ENCODE measurements at places on chromosomes 13 and 19.

GRCh38 chr13:109331898-109332297 is 454.5 kb downstream of the IRS2 start:
- no peak for DNase-seq

GRCh38 chr19:39182174-39182505 is 14.6 kb upstream of the NCCRP1 start:
- DNase-seq: no peak

DNA sequence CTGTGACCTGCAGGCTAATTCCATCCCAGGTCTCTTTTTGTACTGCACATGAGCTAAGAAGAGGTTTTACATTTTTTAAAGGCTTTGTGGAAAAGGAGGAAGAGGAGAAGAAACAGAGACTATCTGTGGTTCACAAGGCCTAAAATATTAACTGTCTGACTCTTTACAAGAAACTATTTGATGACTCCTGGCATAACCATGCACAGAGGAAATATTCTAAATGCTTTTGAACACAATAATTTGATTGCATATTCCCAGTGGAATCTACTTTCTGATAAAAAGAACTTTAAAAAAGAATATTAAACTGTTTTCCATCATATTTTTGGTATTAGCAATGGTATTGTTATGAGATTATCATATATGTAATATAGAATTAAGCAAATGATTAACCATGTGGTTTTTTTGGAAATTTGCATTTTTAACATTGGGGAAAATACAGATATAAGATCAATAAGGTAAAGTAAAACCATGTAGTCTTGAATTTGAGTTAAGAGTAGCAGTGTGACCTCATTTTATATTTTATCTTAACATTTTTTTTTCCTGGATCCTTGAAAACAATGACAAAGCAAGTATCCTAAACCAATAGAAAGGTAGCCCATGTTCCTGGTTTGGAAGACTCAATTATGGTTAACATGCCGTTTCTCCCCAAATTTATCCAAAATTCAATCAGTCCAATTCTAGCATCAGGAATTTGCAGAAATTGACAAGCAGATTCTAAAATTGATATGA is 251.0 kb downstream of the UQCRFS1 start:
- DNase-seq: no peak

DNA sequence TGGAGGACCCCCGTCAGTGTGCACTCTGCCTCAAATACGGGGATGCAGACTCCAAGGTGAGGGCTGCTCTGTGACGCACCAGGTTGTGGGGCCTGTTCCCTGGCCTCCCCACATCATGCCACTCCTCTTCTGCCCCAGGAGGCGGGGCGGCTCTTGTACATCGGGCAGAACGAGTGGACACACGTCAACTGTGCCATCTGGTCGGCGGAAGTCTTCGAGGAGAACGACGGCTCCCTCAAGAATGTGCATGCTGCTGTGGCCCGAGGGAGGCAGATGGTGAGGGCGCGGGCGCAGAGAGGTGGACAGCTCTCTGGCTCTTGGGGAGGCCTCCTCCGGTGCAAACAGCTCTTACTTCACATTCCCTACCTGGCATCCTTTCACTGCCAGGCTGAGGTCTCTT is 11.2 kb downstream of the KMT2B start:
- no peak for DNase-seq

GRCh38 chr13:94713561-94714182 is 1.3 kb upstream of the SOX21 start:
- no peak for DNase-seq

Measured in stimulated activated CD4-positive, alpha-beta T cell treated with anti-CD3 and anti-CD28 coated beads, Interleukin-1b, Interleukin-23, amount 100 ng/mL, for 4 hours (primary cell).